ENCODE measurements at places on chromosomes 7 and 10.

DNA sequence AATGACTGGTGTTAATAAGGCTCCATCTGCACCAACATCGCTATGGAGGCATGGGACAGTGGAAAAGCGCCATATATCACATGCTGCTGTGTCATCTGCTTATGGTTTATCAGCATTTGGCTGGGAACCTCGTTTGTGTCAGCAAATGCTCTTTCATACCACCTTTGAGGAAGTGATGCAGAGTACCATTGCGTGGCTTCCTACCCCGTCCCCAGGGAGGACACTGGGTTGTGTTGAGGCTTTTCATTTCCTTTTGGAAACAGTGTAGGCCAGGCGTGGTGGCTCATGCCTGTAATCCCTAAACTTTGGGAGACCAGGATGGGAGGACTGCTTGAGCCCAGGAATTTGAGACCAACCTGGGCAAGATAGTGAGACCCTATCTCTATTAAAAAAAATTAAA, 6.8 kb downstream of the TACR2 start:
- no peak for DNase-seq

DNA sequence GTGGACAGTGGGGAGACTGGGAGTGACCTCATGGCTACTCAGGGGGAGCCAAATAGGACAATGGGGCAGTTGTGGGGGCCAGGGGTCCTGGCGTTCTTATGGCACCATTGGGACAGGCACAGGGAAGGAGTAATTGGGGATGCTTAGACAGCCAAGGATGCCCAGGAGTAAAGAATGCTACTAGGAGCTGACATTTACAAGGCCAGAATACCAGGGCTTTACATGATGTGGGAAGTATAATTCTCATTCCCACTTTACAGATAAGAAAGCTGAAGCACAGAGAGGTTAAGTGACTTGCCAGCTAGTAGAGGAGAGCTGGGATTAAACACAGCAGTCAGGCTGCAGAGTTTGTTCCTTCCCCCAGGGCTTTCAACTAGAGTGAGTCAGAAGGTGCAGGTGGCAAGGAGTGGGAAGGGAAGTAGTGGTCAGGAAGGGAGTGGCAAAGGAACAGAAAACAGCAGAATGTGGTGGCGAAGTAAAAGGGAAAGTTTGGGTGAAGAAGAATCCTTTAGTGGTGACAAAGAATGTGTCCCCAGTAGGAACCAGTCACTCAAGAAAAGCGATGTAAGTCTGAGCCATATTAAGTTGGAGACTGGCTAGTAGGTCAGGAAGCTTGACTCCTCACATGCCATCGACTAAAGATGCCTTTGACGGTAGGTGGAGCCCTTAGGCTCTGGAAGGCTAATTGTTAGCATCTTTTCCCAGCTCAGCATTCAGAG, 32.8 kb downstream of the CPVL start:
- peak; percentile 22 for DNase-seq

GRCh38 chr7:101744588-101744987, 72.8 kb upstream of the CUX1 start:
- no peak for DNase-seq

DNA sequence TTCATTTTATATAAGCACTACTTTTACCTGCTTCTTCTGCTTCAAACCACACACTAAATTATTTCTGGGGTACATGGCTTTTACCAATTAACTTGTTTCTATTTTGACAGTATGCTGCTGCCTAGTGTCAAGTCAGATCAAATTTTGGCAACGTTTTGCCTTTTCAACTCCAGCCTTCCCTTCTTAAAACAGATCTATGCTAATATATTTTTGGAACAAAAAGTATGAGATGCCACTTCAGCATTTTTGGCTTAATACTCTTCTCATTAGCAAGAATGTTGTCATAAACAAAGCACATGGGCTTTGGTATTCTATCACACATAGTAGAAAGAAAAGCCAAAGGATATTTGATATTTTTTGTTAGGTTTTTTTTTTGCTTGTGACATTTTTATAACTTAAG, 47.8 kb downstream of the SPAM1 start:
- no peak for DNase-seq

- DNase-seq: no peak
Measured at GRCh38 chr7:153383781-153384180, 624.2 kb downstream of the ACTR3B start.

DNA sequence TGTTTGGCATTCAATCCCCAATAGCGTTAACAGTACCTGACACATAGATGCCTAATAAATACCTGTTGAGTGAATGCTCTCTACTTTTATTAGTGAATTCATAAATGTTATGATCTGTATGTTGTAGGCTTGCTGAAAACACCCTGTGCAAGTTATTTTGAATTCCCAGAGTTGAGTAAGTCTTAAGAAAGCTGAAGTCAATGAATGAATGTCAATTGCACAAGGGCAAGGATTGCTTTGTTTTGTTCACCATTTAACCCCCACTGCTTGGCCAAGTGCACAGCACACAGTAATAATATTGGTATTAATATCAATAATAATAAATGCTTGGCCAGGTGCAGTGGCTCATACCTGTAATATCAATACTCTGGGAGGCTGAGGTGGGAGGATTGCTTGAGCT, 10.2 kb downstream of the CPA1 start:
- DNase-seq: no peak

- DNase-seq: no peak
Measured at GRCh38 chr10:11332846-11333245, 278.6 kb downstream of the USP6NL start.
